ENCODE measurements at places on chromosomes 11 and 22.

DNA sequence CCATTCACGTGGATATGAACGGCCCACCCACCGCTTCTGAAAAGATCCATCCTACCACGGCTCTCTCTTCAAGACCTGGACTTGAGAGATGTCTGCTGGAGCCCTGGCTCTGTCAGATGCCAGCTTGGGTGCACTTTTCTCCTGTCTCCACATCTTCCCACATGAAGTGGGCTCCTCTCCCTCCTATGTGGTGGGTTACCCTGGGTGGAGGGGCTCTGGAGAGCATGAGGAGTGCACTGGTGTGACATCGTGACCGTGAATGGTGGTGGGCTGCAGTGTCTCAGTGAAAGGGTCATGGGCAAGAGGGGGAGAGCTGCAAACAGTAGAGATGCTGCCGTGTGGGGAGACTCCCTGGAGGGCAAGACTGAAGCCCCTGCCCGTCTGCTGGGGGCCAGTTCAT lies 76.4 kb downstream of the CTTN start:
- no peak for DNase-seq

DNA sequence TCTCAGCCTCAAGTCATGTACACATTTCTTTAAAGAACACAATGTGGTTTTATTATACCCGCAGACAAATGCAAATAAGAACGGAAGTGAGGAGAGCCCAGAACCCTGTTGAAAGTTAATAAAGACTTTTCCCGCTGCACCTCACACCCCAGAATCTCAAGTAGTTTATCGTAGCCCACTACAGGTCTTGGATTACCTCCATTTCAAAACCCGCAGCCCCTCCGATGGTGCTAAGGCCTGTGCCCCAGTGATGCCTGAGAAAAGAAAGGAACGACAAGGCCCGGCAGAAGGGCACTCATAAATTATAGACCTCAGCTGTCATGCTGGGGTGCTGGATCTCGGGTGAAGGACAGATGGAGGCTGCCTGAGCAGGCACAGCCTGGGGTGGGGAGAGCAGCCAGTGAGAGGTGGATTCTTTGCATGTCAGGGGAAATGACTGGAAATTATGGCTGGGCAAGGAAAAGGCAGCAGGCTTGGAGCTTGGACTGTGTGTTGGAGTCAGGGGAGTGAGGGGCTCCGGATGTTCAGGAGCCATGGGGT lies 354.1 kb downstream of the NTM start:
- no peak for DNase-seq

- no peak for DNase-seq
Observed at GRCh38 chr11:44566952-44567875, 1.8 kb downstream of the CD82 start.

DNA sequence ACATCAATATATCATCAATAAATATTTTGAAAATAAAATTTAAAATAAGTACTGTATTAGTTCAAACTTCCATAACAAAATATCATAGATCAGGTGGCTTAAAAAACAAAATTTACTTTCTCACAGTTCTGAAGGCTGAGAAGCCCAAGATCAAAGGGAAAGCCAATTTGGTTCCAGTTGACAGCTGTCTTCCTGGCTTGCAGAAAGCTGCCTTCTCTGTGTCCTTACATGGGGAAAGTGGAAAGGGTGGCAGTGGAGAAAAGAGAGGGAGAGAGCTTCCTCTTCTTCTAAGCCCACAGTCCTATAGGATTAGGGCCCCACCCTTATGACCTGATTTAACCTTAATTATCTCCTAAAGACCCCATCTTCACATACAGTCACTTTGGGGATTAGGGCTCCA lies 51.2 kb upstream of the MYOD1 start:
- DNase-seq: no peak

DNA sequence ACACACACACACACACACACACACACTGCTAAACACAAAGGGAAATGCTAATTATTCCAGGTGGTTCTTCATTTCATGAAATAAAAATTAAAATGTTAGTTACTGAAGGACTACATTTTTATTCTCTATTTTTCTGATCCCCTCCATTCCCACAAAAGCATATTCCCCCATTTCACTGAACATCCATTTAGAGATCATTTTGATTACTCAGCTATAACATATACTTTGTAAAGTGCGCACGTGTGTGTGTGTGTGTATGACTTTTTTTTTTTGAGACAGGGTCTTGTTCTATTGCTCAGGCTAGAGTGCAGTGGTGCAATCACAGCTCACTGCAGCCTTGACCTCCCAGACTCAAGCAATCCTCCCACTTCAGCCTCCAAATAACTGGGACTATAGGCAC lies 42.6 kb downstream of the SLC35F2 start:
- DNase-seq: no peak

GRCh38 chr11:76336597-76336996 lies 44.3 kb downstream of the THAP12 start:
- DNase-seq: no peak

GRCh38 chr22:30752771-30753170 lies 58.1 kb downstream of the OSBP2 start:
- no peak for DNase-seq

DNA sequence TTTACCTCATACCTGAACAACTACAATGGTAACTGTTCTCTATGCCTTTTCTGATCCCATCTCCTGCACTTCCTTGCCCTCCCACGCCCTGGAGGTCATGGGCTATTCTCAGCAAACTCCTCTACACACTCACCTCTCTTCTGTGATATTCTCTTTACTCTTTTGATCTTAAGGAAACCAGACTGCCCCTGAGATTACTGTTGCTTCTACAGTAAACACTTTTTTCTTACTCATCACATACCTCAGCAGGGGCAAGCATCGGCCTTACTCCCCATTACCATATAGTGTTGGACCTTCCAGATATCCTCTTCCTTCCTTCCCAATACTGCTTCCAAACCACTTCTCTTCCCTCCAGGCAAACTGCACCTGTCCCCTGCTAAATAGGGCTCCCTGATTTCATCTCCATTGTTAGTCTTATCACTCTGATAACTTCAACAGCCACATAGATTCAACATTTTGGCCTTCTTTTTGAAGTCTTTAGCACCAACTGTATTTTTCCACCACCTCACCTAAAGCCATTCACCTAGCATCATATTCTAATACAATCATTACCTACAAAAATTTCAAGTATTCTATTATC lies 141.2 kb downstream of the RBFOX2 start:
- peak; percentile 72 for DNase-seq

DNA sequence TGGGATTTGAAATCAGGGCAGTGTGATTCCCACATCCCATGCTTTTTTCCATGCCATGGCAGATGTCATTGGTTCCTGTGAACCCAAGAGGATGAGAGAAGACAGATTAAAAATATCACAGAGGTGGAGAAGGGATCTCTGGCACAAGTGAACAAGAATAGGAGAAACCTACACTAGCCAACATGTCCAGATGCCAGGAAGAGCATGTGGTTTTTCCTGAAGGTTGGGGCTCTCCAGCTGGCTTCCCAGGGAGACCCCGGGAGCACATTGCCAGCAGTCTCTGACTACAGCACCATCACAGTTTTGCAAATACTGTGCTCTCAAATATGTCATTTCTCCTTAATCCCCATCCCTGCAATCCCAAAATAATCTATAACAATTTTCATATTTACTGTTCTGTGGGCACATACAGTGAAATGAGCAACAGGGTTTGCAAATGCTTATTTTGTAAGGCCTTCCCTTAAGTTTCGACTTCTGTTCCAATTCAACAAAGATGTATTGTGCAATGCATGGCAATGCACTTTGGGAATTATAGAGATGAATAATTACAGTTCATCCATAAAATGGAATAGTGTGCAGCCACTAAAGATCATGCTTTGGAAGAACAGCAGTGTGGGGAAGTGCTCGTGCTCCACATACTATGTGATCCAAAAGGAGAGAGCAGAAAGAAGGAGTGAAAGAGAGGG lies 4.8 kb downstream of the ANKK1 start:
- DNase-seq: no peak

- no peak for DNase-seq
Observed at GRCh38 chr11:35615921-35616900, 2.0 kb upstream of the FJX1 start.

DNA sequence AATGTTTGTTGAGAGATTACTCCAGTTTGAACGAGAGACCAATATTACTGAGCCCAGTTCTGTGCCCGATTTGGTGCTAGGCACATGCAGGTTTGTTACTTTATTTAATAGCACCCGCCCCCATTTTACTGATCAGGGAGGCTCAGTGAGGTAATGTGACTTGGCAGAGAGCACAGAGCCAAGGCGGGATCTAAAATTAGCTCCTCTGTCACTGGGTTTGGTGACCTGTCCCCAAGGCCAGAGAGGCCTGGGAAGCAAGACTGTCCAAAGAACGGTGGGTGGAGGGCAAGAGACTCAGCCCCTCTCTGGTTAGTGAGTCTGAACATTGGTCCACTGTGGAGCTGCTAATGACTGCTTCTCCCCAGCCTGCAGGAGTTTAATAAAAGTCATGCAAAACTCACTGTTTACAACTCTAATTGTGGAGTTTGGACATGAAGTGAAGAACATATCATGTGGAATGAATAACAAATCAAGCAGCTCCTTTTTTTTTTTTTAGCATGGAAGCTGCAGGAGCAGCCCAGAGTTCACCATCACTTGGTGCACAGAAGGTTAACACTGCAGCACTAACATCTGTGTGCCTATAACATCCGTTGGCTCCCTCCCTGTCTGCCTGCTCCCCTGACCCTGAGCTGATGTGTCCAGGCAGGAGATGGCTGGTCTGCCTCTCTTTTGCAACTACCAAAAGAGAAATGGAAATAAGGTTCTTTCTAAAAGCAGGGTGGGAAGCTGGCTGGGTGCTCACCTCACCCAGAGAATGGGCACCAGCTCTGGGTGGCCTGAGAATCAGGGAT lies 39.0 kb downstream of the CSNK2A3 start:
- DNase-seq: no peak

GRCh38 chr22:41197038-41197972 lies 7.8 kb upstream of the L3MBTL2 start:
- peak; percentile 88 for DNase-seq

DNA sequence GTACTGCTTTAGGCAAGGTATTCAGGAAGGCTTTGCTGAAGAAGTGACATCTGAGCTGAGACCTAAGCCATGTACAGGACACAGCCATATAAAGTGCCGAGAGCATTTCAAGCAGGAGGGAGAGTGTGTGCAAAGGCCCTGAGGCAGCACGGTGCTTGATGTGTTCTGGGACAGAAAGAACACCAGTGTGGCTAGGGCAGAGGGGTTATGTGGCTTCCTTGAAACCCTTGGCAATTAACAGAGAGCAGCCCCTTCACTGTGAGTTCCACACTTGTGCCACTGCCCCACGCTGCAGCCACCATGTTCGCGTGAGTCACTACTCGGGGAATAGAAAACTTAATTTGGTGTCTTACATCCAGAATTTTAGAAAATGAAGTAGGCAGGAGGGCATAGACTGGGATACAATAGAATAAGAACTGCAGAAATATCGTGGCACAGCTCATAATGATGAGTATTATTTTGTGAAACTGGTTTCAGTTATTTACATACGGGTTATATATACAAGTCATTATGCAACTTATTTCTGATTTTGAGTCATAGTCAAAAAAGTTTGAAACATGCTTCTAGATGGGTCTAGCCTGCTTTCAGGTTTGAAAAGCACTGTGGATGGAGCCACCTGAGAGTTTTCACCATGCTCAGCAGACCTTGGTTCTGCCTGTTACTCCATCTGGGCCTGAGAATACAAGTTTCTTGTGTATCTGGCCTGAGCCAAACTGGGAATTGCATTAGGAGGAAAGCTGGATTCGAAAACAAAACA lies 11.8 kb downstream of the IL10RA start:
- no peak for DNase-seq

DNA sequence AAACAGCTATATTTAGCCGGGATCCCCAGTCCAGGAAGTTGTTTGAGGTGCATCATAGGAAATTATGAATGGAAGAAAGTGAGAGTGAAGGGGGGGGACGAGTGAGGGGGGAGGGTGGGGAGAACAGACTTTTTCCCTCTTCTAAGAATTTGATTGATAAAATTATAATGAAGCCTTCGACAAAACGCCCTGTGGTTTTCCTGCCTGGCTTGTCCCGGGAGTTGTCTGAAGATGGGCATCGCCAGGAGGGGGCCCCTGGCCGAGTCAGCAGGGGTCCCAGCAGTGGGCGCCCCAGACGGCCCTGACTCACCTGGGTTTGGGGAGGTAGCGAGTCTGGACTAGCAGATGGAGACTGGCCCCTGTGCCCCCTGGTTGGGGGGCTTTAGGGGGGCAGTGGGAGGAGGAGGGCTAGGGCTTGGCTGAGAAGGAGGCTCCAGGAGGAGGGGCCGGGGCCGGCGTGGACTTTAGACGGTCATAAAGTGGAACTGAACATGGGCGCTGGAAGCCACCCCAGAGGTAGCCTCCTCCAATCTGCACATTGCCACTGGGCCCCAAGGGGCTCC lies 336 bp upstream of the LIF start:
- no peak for DNase-seq

DNA sequence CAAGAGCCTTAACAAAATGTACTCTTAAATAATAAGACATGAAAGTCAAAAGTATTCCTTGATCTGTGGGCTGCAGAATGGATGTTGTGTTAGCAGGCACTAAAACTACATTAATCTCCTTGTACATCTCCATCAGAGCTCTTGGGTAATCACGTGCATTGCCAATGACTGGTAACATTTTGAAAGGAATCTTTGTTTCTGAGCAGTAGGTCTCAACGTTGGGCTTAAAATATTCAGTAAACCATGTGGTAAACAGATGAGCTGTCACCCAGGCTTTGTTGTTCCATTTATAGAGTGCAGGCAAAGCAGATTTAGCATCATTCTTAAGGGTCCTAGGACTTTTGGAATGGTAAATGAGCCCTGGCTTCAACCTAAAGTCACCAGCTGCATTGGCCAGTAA lies 152.9 kb downstream of the PKNOX2 start:
- DNase-seq: no peak

DNA sequence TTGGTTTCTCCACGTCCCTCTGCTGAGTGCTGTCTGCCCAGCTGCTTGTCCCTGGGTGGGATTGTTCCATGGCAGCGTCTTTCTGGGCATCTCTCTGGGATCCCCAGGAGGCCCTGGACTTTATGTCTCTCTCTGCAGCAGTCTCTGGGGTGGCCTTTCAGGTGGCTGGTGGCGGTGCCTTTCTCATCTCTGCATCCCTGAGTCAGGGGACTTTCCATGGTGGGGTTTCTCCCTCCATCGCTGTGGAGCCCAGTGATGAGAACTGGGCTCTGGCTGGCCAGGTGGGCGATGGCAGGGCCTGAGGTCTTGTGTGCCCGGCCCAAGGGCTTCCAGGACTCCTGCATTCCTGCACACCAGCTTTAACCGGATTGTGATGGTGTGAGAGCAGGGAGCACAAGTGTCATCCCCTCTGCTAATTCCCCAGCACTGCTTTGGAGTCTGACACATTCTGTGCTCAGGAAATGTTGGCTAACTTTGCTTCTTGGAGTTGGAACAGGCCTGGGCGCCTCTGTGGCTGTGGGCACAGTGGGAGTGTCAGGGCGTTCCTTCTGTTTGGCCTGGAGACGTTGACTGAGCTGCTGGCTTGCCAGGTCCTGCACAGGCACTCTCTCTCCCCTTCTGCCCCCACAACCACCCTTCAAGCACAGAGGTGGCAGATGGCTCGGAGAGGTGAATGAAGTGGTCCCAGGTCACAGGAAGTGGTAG lies 27.9 kb downstream of the FAM83F start:
- DNase-seq: no peak

GRCh38 chr11:36741515-36741914 lies 143.5 kb upstream of the RAG2 start:
- DNase-seq: no peak

GRCh38 chr11:99154277-99154676 lies 133.5 kb downstream of the CNTN5 start:
- no peak for DNase-seq

GRCh38 chr11:57513452-57513795 lies 2.1 kb downstream of the SLC43A1 start:
- DNase-seq: no peak

- no peak for DNase-seq
Observed at GRCh38 chr11:41579546-41579945, 120.1 kb upstream of the LRRC4C start.

All from islet precursor cell (in vitro differentiated cells).